Endothelial cell of umbilical vein (primary cell): ENCODE measurements at places on chromosomes 12 and 14.

GRCh38 chr14:23364164-23365035 is 572 bp downstream of the EFS start:
- H3K4me3 ChIP-seq: no peak overlapping the region
- no peaks in the 10 kb centered on the region for H3K36me3 ChIP-seq
- DNase-seq: no peak
- H3K27ac ChIP-seq: no peak overlapping the region
- H3K27me3 ChIP-seq: peaks cover 42% of the 10 kb centered on the region

GRCh38 chr12:23750923-23751322 is 198.5 kb downstream of the SOX5 start:
- H3K27ac ChIP-seq: no peak overlapping the region
- H3K36me3 ChIP-seq: no peaks in the 10 kb centered on the region
- DNase-seq: no peak
- no peaks in the 10 kb centered on the region for H3K4me1 ChIP-seq
- no peaks in the 10 kb centered on the region for H3K27me3 ChIP-seq

DNA sequence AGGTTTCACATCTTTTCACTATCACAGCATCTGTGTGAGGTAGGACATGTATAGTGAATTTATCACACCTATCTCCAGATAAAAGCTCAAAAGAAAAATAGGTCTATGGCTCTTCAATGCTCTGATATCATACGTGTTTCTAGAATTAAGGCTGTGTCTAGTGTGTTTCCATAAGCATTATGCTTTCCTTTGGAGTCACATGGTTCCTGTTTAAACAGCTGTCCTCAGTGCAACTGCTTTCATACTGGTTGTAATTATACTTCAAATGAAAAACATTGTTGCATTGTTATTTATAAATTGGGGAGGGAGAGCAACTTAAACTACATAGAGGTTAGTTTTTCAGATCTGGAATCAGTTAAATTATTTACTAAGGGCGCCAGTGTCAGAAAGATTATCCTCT is 151.6 kb downstream of the SYT1 start:
- no peaks in the 10 kb centered on the region for H3K27me3 ChIP-seq
- H3K36me3 ChIP-seq: no peaks in the 10 kb centered on the region
- no peak overlapping the region for H3K27ac ChIP-seq
- DNase-seq: peak; percentile 68

- DNase-seq: peak; percentile 73
- no peaks in the 10 kb centered on the region for H3K27me3 ChIP-seq
- peaks cover 7% of the 10 kb centered on the region for H3K4me1 ChIP-seq
These were observed 22.6 kb downstream of the C12orf75 start for GRCh38 chr12:105352940-105353635.

DNA sequence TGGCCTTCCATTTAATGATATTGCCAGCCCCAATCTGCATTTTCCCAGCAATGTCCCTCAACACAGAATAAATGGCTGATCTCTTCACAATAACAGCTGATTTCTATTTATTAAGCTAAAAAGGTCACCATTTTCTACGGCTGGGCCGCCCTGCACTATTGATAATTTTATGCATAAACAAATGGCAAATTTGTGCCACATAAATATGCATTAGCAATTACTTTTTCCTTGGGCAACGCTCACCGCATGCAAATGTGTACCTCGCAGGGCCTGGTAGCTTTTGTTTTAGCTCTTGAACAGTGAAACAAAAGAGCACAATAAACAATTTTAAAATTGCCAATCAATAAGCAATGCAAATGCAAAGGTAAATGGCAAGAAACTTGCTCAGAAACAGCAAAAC is 331.9 kb upstream of the SOX5 start:
- H3K27me3 ChIP-seq: no peaks in the 10 kb centered on the region
- H3K27ac ChIP-seq: no peak overlapping the region
- no peak for DNase-seq
- no peak overlapping the region for H3K4me3 ChIP-seq
- H3K36me3 ChIP-seq: no peaks in the 10 kb centered on the region
- no peaks in the 10 kb centered on the region for H3K4me1 ChIP-seq

GRCh38 chr14:90062822-90063539 is 1.2 kb downstream of the KCNK13 start:
- H3K27ac ChIP-seq: no peak overlapping the region
- DNase-seq: peak; percentile 10
- no peak overlapping the region for H3K4me3 ChIP-seq
- H3K27me3 ChIP-seq: peaks cover 44% of the 10 kb centered on the region
- H3K36me3 ChIP-seq: no peaks in the 10 kb centered on the region

DNA sequence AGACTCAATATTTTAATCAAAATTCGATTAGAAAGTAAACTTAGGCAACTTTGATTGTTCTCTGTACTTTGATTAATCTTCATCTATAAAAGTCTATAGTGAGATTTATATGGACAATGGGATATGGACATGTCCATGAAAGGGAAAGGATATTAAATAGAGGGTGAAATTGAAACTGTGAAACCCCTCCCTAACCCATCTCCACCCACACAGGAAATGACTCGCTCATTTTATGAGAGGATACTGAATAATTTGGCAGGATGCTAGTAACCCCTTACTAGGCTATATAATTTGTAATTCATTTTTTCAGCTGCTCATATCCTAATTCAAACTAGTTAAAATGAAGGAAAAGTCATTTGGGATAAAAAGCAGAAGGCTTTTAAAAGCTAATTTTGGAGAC is 328.0 kb upstream of the ATP2B1 start:
- H3K4me1 ChIP-seq: peaks cover 10% of the 10 kb centered on the region
- H3K27me3 ChIP-seq: no peaks in the 10 kb centered on the region
- no peak overlapping the region for H3K27ac ChIP-seq

GRCh38 chr12:68839183-68840147 is 31.5 kb downstream of the MDM2 start:
- peaks cover 50% of the 10 kb centered on the region for H3K36me3 ChIP-seq
- no peak for DNase-seq
- no peak overlapping the region for H3K27ac ChIP-seq
- no peak overlapping the region for H3K4me3 ChIP-seq
- no peaks in the 10 kb centered on the region for H3K27me3 ChIP-seq
